ENCODE measurements at places on chromosomes 7 and 10. TPM values are rescaled to one million over a fixed set of nuclear protein-coding genes. Genes with fewer than 3 reads are reported as not detected.

- peaks cover 4% of the 10 kb centered on the region for H3K4me1 ChIP-seq
- DNase-seq, result no peak
- H3K4me3 ChIP-seq, result no peak overlapping the region
Observed at GRCh38 chr10:58436071-58436470, 50.9 kb downstream of the TFAM start.

DNA sequence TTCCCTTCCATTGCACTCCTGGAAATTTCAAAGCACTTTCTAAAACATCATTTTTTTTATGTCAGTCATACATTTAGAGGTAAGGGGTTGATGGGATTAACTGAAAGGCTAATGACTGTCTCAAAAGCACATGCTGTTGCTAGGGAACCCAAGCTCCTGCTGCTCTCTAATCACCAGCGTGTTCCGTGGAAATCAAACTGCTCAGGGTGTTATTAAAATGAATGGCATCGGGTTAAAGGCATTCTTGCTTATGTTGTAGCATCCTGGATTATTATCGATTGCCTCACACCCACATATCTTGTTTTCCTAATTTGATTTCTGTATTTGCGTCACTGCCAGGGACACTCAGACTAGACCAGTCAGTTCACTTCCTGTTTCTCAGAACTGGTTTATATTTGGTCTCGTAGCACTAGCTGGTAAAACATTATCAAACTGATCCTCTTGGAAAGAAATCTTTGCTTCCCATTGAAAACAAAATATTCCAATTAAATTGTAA, 216.5 kb upstream of the MKLN1 start:
- peaks cover 11% of the 10 kb centered on the region for H3K4me1 ChIP-seq
- H3K27ac ChIP-seq, result peak overlapping the region; percentile 100
- DNase-seq, result no peak
- H3K4me3 ChIP-seq, result peak overlapping the region; percentile 93

DNA sequence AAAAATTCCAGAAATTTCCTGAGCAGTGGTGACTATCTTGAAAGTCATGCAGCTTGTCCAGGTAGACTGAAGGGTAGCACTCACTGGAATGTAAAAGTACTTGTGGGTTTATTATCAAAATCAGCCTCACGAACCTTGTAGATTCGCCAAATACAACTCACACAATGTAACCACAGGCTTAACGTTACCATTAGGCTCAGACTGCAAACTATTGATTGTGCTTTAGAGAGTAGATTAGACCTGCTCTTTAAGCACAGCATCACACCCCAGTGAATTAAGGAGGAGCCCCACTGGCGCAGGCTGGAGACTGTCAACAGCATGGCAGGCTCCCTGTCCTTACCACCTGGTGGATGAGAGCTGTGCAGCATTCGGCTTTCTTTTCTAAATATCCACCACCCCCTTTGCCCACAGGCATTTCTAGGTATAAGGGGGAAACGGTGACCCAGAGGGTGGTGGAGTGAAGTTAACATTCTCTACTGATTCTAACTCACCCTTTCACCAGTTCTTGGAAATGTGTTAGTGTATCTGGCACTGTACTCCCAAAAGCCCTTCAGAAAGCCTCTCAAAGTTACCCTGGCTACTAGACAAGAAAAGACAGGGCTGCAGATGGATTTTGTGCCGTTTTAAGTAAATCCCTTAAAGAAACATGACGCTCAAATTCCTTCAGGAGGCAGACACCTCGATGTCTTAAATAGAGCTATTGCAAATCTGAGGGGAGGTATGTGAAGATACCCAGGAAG, 56.6 kb downstream of the GSDME start:
- peaks cover 39% of the 10 kb centered on the region for H3K4me1 ChIP-seq
- H3K4me3 ChIP-seq, result no peak overlapping the region
- H3K27me3 ChIP-seq, result no peaks in the 10 kb centered on the region
- DNase-seq, result peak; percentile 66
- H3K36me3 ChIP-seq, result no peaks in the 10 kb centered on the region
- peak overlapping the region; percentile 71 for H3K27ac ChIP-seq

- no peak overlapping the region for H3K4me3 ChIP-seq
- no peaks in the 10 kb centered on the region for H3K27me3 ChIP-seq
- DNase-seq, result no peak
- H3K36me3 ChIP-seq, result peaks cover 5% of the 10 kb centered on the region
Observed at GRCh38 chr10:35058134-35058533, 32.0 kb downstream of the CUL2 start.

DNA sequence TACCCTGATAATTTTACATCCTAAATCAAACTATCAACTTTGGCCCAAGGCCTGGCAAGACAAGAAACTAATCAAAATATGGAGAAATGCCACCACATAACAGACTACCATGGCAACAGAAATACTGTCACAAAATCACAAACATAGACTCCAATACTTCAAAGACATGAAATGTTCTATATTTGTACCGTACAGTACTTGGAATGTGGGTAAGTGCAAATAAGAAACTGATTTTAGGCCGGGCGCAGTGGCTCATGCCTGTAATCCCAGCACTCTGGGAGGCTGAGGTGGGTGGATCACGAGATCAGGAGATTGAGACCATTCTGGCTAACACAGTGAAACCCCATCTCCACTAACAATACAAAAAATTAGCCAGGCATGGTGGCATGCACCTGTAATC, 9.2 kb downstream of the TNPO3 start:
- no peaks in the 10 kb centered on the region for H3K36me3 ChIP-seq
- no peaks in the 10 kb centered on the region for H3K27me3 ChIP-seq
- no peak overlapping the region for H3K27ac ChIP-seq
- no peak overlapping the region for H3K4me3 ChIP-seq

- no peaks in the 10 kb centered on the region for H3K36me3 ChIP-seq
- H3K4me1 ChIP-seq, result no peaks in the 10 kb centered on the region
- no peak for DNase-seq
- no peak overlapping the region for H3K4me3 ChIP-seq
- H3K27me3 ChIP-seq, result no peaks in the 10 kb centered on the region
Observed at GRCh38 chr10:34047389-34047788, 712.9 kb upstream of the NRP1 start.

GRCh38 chr7:16875861-16876260, 5.9 kb downstream of the AGR3 start:
- no peak overlapping the region for H3K27ac ChIP-seq
- DNase-seq, result no peak
- H3K4me1 ChIP-seq, result no peaks in the 10 kb centered on the region
- H3K27me3 ChIP-seq, result no peaks in the 10 kb centered on the region
- no peaks in the 10 kb centered on the region for H3K36me3 ChIP-seq
- H3K4me3 ChIP-seq, result no peak overlapping the region

The SPDYE5 gene
- not detected for total RNA-seq

The OPN1SW gene
- not detected for total RNA-seq

The CALHM1 gene
- total RNA-seq, result not detected

The HOXA11 gene
- total RNA-seq, result not detected

The METTL27 gene
- 5.5 TPM for total RNA-seq

The ARMC10 gene
- total RNA-seq, result 44.1 TPM

The LZTS2 gene
- 75.4 TPM for total RNA-seq

Measured in thyroid gland (tissue), 4 donors.